ENCODE measurements at places on chromosomes 4 and X. TPM values are rescaled to one million over a fixed set of nuclear protein-coding genes. Genes with fewer than 3 reads are reported as not detected.

The KLHL13 gene
- total RNA-seq = 1.1 TPM

The UCP1 gene
- total RNA-seq = not detected

The ERVMER34-1 gene
- 0.68 TPM for total RNA-seq

The SLC16A2 gene
- 44.8 TPM for total RNA-seq

The PPEF2 gene
- not detected for total RNA-seq

The ETDB gene
- not detected for total RNA-seq

The HPRT1 gene
- total RNA-seq = 6.5 TPM

The EDA2R gene
- 2.0 TPM for total RNA-seq

The CDKL5 gene
- total RNA-seq = 2.1 TPM

The CXXC4 gene
- not detected for total RNA-seq

The PNMA5 gene
- total RNA-seq = not detected

The AIFM1 gene
- 12.4 TPM for total RNA-seq

The PGAM4 gene
- not detected for total RNA-seq

The PRDM5 gene
- total RNA-seq = 12.1 TPM

The DCAF4L1 gene
- total RNA-seq = not detected

The AMMECR1 gene
- 16.9 TPM for total RNA-seq

The SCRG1 gene
- 1.4 TPM for total RNA-seq

The TMSB15B gene
- total RNA-seq = 1.8 TPM

The CUL4B gene
- total RNA-seq = 32.2 TPM

The STPG2 gene
- not detected for total RNA-seq

The SPANXA2 gene
- not detected for total RNA-seq

The HTN1 gene
- total RNA-seq = not detected

The TEC gene
- not detected for total RNA-seq
